ENCODE measurements at places on chromosomes 16 and 17.
A peak's percentile ranks its signal among the peaks of the same experiment; 100 is the strongest.

DNA sequence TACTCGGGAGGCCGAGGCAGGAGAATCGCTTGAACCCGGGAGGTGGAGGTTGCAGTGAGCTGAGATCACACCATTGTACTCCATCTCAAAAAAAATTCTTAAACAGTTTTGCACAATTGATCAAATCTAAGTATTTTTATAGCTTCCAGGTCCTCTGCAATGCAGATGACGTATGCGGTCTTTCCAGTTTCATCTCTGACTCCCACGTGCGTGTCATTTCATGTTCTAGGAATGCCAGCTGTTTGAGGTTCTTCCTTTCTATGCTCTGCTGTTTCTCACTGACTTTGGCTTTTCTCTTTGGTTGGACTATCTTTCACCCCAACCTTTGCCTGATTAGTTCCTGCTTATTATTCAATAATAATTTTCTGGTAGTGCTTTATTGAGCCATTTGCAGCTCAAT, 16.2 kb downstream of the CHP2 start:
- no peak for DNase-seq

DNA sequence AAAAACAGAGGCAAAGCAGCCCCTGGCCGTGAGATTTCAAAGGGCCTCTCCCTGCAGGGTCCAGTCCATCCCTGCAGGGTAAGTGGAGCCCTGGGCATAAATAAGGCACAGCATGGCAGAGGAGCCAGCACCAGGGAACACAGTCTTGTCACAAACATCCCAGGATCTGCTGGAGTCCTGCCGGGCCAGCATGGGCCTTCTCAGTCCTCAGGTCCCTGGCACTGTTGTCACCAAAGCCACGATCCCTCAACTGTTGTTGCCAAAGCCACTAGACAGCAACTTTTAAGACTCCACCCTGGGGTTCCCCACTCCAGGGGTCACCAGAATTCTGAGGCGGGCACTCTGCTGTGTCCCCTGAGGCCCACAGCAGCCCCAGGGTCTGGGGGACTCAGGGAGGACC, 47.8 kb upstream of the BAHCC1 start:
- peak; percentile 15 for DNase-seq

DNA sequence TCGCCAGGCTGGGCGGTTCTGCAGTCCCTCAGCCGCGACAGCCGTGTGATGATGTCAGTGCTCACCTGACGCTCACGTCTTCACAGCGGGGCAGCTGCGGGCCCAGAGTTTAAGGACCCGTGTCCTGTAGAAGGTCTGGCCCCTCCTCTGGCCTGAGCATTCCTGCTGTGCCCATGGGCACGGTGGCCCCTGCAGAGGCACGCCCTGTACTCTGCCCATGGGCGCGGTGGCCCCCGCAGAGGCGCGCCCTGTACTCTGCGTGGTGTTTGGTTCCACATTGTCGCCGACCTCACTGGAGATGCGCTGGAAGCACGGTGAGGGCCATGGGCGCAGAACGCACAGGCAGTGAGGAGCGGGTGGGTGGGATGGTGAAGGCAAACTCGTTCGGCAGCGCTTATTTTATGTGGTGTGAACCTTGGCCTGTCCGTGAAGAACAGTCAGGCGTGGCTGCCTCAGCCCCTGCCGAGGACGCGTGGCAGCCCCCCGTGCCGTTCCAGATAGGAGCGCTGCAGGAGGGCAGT, 122.0 kb downstream of the BANP start:
- no peak for DNase-seq

GRCh38 chr16:10547708-10548107, 32.7 kb downstream of the EMP2 start:
- no peak for DNase-seq

DNA sequence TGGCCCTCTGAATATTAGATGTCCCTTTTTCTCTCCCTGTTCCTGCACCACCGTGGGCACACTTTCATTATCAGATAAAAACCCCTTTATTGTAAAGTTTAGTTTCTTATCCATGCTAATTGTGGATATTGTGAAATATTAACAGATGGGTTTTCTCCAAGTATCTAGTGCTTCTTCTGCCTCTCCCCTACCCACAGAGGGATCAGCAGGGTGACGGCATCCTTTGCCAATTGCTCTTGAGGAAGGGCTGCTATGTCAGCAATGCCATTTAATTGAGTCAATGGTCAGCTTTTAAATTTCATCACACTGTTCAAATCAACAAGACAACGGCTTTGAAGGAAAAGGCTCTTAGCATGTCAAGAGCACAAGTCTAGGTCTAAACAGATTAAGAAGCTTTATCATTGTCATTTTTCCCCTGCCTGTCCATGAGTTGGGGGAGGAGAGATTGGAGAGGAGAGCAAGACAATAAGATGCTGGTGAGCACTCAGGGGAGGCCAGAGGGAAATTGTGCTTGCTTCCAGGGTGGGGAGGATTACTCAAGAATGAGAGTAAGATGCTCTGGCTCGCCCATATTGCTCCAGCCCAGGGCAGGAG, 443.0 kb upstream of the CCL2 start:
- peak; percentile 9 for DNase-seq

GRCh38 chr17:12850996-12851395, 61.7 kb downstream of the ARHGAP44 start:
- no peak for DNase-seq

DNA sequence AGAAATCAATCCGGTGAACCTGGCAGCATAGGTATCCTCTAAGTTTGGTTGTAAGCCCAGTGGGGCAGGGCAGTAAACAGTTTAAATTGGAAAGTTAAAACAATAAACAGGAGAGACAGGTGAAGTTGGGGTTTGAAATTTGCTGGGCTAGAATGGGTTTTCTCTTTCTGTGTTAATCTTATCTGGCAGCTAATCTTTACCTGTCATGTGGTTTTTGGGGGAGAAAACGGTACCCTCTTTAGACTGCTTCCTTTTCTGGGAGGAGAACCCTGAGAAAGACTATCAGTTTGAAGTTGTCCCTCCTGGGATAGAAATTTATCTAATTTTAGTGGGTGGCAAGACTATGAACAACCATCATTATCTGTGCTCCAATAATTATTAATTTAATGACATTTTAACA, 24.0 kb downstream of the CDH13 start:
- DNase-seq, result no peak

DNA sequence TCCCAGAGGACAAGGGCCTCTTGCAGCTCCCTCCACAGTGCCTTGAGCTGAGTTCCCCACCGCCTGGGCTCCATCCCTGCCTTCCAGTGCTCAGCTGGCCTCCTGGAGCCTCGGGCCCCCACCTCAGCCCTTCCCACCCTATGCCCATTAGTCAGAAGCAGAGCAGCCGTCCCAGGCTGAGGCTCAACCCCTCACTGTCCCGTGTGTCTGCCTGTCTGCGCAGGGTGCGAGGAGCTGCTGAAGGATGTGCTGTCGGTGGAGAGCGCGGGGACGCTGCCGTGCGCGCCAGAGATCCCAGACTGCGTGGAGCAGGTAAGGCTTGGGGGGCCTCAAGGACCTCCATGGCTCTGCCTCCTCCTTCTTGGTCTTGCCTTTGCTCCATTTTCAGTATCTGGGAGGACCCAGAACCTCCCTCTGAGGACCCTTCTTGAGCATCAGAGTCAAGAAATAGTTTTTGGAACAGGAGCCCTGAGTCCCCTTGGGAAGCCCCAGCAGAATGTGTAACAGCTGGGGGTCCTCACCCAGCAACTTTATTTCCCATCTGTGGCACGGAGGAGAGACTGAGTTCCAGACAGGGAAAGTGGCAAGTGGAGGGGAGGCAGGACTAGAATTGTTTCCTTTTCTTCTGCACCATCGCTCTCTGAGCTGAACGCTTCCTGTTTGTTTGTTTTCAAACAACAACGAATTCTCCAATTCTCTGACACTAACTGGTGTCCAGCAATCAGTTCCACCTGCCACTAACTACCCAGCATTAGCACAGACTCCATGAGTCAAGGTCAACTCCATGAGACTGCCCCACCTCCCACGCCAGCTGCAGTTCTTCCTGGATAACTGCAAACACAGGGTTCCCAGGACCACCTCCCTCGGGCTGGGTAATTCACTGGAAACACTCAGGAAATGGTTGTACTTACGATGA, 42.6 kb downstream of the RAB11FIP4 start:
- no peak for DNase-seq

DNA sequence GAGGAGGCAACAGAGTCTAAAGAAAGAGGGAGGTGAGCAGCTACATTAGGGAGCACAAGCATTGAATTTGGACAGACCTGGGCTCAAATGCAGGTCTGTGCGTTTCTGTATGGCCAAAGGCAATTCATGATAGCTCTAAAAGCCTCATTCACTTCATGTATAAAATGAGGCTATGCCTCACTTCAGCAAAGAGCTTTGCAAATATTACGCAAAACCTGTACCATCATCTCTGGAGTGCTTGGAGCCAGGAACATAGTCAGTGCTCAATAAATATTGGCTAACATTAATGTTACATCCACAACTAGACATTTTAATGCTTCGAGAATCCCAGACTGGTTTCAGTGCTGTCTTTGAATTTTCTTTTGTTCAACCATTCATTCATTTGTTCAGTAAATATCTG, 254.7 kb upstream of the CDH11 start:
- no peak for DNase-seq

DNA sequence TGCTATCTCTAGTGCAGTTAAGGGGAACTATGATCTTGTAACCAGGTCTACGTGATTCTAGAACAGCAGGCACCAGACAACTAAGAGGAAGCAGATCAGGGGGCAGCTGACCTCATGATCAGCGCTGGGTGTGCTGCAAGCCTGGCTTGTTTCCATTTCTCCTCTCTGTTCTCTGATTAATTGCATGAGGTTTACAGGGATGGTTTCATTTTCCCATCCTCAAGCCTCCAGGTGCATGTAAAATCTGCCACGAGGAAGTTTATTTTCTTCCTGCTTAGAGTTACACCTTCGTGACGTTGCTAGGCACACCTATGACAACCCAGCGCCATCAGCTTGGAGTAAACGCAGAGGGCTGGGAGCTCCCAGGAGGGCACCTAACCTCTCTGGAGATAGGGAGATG, 4.3 kb upstream of the NUPR1 start:
- no peak for DNase-seq

- DNase-seq, result no peak
Measured at GRCh38 chr17:50221266-50221863, 19.9 kb upstream of the COL1A1 start.

- DNase-seq, result no peak
Measured at GRCh38 chr17:9424071-9424640, 151.5 kb downstream of the STX8 start.

- peak; percentile 73 for DNase-seq
Measured at GRCh38 chr17:38874505-38875400, 4.9 kb downstream of the LASP1 start.

GRCh38 chr16:50761267-50761666, 19.4 kb downstream of the CYLD start:
- no peak for DNase-seq

GRCh38 chr16:70730944-70731343, 45.1 kb upstream of the MTSS2 start:
- no peak for DNase-seq

- DNase-seq, result peak; percentile 17
Measured at GRCh38 chr16:59192551-59193199, 458.6 kb upstream of the GOT2 start.

- DNase-seq, result no peak
Measured at GRCh38 chr17:5888811-5889210, 181.4 kb upstream of the WSCD1 start.

GRCh38 chr16:788399-789126, at the start of gene CHTF18:
Gene CHTF18 (plus strand): TSS chr16:788620. CDS start chr16:788685, 65 bp downstream.
- DNase-seq, result peak; percentile 87

GRCh38 chr16:3282103-3282729, 1.1 kb upstream of the ZNF263 start:
- peak; percentile 97 for DNase-seq

DNA sequence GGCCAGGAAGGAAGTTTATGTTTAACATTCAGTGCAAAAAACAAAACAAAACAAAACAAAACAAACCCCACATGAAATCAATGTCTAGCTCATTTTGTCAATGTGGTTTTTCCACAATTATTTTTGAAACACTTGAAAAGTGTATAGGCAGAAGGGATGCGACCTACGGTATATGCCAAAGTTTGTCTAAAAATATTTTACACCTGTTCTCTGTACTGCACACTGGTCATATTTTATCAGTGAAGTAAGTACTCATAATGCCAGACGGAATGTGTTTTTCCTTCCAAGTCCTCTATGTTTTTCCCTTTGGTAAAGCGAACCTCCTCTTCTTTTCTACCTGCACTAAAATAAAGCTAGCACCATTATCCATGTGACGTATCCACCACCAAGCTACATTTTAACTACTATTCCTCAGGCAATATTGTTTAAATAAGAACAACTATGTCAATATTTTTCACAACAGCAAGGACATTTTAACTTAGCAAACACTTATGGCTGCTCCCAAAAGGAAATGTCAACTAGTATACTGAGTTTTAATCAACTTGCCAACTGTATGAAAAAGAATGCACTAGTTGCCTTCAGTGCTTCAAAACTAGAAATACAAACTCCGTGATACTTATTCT, 10.3 kb downstream of the TOB1 start:
- no peak for DNase-seq

Data from retina (tissue), 1 donor.